ENCODE measurements at places on chromosomes 1 and 21.

DNA sequence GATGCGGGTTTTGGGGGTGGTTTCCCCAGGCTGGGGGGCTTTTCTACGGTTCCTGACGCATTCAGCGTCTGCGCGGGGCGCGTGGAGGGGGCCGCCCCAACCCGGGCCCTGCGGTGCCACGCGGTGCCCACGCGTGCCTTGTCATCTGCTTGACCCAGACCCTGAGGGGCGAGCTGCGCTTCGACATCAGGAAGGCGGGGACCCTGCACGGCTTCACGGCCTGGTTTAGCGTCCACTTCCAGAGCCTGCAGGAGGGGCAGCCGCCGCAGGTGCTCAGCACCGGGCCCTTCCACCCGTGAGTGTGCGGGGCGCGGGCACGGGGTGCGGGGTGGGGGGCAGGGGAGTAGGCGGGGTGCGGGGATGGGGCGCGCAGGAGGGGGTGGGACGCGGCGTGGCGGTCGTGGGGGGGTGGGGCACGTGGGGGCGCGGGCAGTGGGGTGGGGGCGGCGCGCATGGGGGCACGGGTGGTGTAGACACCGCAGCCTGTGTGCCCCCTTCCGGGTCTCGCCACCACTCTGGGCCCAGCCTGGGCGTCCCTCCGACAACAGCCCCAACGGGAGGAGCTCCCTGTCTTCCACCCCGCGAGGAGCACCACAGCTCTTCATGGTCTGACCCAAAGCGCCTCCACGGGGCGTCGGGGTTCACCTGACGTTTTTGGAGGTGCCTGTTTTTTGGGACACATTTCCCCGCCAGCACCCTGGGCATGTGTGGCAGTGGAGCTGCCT, 26.3 kb downstream of the PRMT2 start:
- no peak for DNase-seq

DNA sequence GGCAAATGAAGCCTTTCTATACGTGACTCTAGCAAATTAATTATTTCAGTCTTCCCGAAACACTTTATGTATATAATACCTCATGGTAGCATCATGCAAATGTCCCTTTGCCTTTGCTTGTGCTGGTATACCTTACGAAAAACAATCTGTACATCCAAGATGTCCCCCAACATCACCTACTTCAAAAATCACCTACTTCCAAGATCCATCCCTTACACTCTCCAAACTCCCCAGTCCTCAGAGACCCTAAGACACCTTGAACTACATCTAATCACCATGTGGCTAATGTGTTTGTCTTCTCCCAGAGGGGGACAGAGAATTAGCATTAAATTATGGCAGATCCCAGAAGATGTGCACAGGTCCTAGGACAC, 46.5 kb upstream of the CRNN start:
- no peak for DNase-seq

GRCh38 chr1:117631359-117632160, 25.7 kb downstream of the TENT5C start:
- DNase-seq: no peak

DNA sequence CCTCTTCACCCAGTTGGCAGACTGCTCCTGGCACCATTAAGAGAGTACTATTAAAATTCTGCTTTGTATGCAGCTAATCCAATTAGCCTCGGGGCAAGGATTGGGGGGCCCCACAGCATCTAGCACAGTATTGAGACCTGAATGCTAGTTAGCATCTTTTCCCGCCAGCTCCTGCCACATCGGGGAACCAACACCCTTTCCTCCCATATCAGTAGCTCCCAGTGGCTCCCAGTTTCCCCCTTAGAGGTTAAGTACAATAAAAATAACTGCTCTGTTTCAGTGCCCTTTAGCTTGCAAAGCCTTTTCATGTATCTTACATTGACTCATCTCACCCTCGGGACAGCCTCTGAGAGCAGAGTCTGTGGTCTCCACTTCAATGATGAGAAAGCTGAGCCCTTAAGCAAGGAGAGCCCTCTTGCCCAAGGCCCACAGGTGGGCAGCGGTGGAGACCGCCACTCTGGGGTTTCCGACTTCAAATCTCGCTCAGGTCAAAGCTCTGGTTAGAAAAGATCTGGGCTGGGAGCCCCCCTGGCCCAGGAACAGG, 4.2 kb upstream of the PMVK start:
- peak; percentile 23 for DNase-seq

DNA sequence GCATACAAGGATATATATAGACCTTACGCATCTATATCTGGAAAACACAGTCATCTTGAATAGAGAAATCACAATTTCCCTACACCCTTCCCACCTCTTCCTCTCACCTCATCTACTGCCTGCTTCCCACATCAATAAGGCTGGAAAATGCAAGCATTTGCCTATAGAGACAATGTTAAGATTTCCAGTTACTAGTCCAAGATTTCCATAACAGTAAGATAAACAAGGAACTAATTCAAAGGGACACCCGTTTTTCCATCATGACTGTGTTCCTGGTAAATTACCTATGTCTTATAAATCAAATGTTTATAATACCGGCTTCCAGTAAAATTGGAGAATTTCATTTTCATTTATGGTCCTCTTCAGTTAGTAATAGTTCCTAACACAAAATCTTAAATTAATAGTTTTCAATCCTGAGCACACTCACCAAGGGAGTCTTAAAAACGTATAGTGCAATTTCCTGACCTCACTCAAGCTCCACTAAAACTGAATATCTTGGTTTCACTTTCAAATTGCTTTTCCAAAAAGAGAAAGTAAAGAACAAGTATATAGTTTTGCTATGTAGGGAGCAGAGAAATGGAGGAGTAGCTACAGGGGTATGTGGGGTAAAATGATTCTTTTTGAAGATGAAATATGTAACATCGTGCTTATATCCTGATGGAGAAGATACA, 398.7 kb downstream of the PLPP3 start:
- no peak for DNase-seq

- no peak for DNase-seq
Observed at GRCh38 chr1:221025501-221025900, 146.3 kb downstream of the HLX start.

DNA sequence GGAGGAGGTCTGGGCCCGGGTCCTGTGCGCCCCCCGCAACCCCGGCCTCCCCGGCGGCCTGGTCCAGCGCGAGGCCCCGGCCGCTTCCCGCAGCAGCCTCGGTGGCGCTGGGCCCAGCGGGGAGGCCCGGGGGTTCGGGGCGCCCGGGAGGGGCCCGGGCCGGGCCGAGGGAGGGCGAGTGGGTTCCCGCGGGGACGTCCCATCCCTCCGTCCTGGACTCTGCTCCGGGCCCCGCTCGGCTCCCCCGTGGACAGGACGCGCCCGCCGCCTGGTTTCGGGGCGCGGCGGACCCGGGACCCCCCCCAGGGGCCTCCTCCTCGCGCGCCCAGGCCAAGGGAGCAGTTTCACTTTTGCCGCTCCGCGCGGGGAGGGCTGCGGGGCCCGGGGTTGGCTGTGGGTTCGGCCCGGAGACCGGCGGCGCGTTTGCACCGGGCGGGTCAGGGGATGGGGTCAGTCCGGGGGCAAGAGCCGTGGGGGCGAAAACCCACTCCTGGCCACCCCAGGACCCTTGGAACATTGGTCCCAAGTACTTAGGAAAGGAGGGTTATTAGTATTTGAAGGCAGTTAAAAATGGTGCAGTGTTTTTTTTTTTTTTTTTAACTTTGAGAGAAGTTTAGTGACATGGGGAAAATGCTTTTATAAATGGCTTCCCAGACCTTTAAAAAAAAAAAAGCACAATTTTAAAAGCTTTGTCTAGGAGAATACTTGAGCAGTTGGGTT, 677 bp downstream of the AGPAT3 start:
- DNase-seq: peak; percentile 47

DNA sequence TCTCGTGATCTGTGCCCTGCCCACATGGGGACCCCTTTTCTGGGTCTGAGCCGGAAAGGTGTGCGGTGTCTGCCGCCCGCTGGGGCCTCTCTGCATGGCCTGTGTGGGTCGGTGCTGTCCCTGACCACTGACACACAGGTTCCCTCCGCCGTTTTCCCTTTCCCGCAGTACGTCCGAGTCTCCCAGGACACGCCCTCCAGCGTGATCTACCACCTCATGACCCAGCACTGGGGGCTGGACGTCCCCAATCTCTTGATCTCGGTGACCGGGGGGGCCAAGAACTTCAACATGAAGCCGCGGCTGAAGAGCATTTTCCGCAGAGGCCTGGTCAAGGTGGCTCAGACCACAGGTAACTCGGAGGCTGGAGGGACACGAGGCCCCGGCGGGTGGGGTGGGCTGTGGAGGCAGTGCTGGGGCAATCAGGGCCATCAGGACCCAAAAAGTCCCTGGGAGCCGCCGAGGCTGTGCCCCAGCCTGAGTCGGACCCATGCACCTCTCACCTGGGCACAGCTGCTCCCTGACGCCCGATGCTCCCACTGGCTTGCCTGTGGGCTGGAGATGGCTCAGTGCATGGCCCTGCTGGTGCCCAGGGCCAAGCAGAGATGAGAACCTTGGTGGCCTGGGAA, 13.3 kb downstream of the TRPM2 start:
- no peak for DNase-seq

- no peak for DNase-seq
Observed at GRCh38 chr21:35081861-35082260, 32.8 kb upstream of the RUNX1 start.

DNA sequence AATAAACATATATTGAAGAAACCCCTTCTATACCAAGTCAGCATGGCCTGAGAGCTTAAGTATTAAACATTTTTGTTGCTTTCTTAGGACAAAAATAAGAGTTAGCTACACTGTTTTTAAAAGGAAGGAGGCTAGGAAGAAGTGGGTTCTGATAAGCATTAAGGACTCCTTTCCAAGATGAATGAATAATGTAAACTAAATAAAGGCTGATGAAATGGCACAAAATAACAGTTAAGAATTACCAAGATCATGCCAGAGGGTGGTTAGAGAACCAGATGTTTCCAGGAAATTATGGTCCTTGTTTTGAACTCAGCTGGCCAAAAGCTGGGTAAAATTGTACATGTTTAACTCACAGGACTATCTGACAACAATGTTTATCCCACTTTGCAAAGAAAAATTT, 114.1 kb upstream of the ETS2 start:
- no peak for DNase-seq

DNA sequence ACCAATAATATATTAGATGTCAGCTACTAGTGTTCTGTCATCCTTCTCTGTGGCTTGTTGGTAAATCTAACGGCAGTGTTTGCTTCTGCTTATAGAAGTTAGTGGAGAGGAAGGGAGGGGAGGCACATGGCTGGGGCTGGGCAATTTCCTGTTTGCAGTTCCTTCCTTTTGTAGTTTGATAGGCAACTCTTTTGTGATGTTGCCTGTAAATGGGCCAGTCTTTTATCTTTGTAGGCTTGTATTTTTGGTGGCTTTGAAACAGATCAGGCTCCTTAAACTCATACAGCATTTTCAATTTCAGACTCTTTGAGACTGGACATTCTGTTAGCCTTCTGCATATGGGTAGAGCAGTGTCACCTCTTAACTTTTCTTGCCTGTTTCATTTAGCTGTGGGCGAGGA, 48.1 kb downstream of the CDC14A start:
- peak; percentile 80 for DNase-seq

- no peak for DNase-seq
Observed at GRCh38 chr1:150966011-150966410, 8.6 kb downstream of the CERS2 start.

- DNase-seq: no peak
Observed at GRCh38 chr1:232108598-232108997, 482.0 kb downstream of the DISC1 start.

GRCh38 chr1:162996261-162996660, 72.9 kb upstream of the RGS4 start:
- DNase-seq: no peak

DNA sequence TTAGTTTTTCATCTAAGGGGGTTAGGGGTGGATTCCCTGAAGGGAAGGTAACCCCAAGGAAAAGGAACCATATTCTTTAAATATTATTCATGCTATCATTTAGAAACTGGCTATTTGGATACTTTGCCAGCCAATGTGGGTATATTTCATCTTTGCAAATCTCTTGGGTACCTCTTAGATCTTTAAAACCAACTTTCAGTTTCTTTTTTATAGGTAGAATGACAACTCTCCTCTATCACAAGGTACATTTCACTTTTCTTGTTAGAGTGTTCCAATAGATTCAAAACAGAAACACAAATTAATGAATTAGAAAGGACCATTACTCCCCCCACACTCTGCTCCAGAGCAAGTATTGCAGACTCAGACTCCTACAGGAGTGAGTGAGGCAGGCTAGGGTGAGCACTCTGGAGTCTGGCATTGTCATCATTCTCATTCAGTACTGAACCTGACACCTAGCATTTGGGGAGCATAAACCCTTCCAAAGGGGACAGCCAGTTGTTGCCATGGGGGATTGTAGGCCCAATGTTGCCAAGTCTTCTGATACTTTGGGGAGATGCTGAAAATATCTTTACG, 43.0 kb downstream of the MACO1 start:
- DNase-seq: no peak

DNA sequence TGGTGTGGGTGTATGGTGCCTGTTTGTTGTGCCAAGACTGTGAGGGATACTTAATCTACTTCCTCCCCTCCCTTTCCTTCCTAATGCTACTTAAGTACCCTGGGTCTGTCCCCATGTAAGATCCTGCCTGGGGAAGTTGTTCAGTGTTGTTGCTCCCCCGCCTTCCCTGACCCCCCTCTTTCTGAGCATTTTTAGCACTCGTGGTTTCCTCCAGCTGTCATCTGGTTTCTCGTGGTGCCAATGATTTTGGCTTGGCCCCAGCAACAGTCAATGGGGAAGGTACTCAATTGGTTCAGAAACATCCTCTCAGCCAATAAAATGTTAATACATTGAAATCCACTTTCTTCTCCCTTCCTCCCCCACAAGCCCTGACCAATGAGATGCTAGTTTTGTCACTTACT, 8.0 kb upstream of the B4GALT3 start:
- peak; percentile 91 for DNase-seq

GRCh38 chr1:43719063-43719462, 11.7 kb downstream of the ST3GAL3 start:
- DNase-seq: no peak

DNA sequence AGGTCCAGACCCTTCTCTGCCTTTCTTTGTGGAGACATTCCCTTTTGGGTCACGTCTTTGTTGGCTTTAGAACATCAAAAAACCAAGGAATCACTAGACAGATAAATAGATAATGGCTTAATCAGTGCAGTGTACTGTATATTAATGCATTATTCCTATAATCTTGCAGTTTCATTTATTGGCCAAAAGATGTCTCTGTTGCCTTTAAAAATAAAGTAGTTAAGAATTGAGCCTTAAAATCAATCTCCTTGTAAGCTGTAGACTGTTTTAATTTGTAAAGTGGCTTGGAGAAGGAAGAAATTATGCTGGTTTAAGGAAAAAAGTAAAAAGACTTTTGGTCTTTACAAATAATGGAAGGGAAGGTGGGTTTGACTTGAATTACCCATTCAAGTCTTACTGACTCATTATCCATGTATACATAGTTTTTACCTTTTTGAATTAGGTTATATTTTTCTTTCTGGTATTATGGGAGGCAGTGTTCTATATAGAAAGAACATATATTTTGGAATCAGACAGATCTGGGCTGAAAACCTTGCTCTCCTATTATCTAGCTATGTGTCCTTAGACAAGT, 84.6 kb downstream of the VPS13D start:
- no peak for DNase-seq

GRCh38 chr1:65147424-65148177, 402 bp upstream of the AK4 start:
- DNase-seq: no peak

- DNase-seq: no peak
Observed at GRCh38 chr1:169690489-169690888, 20.9 kb downstream of the SELL start.
